NCI-H1105 treated with DMSO at 0.1 percent for 48 hours (cell line): ENCODE measurements at places on chromosomes 5 and 9.

GRCh38 chr9:102461156-102461819, 533.8 kb upstream of the CYLC2 start:
- DNase-seq, result no peak

DNA sequence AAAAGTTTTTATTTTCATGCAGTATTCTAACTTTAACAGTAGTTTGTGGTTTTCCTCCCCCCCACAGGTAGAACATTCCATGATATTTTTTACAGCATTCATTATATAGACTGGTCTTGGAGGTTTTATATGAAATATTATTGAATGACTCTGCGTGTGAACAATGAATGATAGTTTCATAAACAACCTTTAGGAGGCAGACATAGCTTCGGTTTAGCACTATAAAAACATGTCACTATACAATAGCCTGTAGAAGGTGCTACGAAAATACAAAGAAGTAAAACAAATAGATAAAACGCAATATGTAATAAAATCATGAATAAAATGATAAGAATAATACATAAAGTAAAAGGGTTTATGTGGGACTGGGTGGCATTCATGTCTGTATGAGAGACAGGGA, 8.5 kb downstream of the KLF4 start:
- no peak for DNase-seq

DNA sequence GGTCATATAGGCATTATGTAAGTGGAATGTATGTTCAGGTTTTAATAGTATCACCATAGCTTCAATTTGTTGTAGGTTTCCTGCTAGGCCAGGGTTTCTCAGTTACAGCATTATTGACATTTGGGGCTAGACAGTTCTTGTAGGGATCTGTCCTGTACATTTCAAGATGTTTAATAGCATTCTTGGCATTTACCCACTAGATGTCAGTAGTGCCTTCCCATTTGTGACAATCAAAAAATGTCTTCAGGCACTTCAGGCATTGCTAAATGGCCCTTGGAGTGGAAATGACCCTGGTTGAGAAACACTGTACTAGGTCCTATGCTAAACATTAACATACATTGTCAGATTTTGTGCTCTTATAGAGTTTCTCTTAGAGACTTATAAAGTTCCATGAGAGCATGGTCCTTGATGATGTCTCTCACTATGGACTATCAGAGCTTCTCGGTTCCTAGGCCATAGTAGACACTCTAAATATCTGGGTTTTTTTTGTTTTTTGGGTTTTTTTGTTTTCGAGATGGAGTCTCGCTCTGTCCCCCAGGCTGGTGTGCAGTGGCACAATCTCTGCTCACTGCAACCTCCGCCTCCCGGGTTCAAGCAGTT, 1.4 kb downstream of the KIF20A start:
- peak; percentile 57 for DNase-seq

DNA sequence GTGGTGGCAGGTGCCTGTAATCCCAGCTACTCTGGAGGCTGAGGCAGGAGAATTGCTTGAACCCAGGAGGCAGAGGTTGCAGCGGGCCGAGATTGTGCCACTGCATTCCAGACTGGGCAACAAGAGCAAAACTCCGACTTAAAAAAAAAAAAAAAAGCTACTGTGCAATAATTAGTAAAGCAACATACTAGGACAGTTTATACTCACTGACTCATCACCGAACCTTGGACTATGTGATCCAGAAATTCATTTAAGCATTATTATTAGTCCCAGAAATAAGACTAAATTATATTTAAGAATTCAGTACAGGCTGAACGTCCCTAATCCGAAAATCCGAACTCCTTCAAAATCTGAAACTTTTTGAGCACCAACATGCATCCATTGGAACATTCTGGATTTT, 37.8 kb downstream of the GOLPH3 start:
- DNase-seq, result no peak

- no peak for DNase-seq
These were observed 154.9 kb downstream of the AUH start for GRCh38 chr9:91206806-91207205.

GRCh38 chr5:82636591-82636990, 358.4 kb upstream of the RPS23 start:
- no peak for DNase-seq

DNA sequence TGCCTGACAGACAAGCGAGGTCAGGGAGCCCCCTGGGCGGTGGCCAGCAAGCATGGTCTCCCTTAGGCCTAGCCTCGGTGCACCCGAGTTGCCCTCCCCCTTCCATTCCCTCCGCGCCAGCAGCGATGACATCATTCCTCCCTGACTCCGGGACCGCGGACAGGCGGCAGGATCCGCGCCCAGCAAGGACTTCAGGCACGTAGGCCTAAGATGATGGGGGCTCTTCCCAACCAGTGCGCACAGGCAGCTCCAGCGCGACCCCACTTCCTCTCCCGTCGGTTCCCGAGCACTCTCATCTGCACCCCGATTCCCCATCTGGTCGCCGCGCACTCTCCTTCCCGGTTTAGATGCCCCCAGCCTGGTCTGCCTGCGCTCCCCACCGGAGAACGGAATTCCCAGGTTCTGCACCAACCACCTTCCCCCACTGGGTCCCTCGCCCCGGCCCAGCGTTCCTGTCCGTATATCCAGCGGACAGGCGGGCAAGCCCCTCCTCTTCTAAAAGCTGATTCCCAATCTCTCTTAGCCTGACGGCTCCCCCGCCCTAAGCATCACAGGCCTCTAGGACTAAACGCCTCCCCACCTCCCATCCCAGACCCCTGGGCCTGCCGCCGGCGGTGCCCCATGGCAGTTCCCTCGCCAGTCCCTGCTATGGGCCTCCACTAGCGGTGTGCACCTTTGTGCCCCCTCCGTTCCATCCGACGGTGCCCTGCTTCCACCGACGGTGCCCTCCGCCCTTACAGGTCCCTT, 931 bp downstream of the FAM219A start:
- DNase-seq, result peak; percentile 34

DNA sequence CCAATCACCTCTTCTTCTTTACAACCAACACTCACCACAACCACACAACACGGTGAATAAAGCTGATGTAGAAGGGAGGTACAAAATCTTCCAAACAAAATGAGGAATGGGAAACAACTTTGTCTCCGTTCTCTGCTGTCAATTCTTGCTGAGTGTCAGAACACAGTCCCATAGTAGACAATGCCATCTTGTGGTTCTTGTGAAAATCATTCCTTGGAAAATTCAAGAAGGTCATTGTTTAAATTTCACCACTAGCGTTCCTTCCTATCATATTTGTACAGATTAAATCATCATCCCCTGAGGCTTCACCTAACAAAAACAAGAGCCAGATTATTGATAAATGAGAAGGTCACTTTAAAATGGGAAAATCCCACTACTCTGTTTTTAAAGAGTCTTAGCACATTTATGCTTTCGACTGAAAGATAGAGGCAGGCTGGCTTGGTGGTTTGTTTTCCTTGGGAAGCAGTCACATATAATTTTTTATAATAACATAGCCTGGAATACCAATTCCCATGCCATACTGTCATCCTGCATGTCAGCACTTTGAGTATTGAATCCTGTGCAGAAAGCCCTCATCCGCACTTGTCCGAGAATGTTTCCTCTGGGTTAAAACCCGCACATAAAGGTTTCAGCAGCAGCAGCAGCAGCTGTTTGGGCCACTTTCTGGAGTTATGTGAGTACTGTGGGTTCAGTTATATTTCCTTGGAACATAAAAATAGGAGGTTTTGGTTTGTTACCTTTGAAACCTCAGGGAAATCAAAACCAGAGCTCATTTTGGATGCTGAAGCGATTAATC, 395.0 kb upstream of the SMARCA2 start:
- DNase-seq, result peak; percentile 34

DNA sequence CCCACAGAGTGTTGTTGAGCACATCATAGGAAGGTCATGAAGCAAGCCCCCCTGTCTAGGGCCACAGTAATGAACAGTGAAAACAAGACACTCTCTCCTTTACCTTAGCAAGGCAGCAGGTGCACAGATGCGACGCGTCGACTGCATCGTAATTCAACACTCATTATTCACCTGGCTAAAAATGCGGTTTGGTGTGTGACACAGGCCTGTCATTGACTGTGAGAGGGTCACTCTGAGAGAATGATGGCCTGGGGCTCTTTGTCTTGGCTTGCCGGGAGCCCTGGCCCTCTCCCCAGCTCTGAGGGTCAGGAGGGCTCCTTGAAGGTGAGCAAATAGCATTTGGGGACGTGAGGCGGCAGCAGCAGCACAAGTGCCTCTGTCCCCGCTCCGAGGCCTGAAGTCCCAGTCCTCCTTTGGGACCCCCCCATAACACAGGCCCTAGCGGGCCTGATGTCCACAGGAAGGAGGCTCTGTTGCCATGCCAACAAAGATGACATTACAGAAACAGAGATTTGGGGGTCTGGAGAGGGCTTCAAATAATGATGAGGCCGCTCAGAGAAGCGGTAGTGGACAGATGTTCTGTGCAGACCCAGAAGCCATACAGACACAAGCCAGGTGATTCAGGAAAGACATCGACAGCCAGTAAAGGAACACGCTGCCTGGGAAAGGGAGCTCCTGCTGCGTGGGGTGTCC, 46.7 kb downstream of the SHB start:
- DNase-seq, result peak; percentile 12
